ENCODE measurements at places on chromosomes 7 and 10.

DNA sequence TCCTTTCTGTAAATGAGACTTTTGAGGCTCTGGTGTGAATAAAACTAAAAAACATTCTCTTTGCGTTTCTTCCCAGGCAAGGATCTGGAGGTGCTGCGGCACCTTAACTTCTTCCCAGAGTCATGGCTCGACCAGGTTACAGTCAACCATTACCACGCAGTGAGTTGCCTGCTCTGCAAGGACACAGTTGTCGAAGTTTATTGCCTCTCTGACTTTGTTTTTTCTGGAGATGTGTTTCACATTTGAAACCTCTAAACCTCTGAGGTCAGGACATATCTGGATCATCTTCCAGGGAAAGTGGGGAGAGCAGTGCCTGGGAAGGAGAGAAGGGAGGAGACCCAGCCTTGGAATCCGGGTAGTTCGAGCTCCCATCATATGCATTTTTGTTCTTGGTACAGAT lies 43.4 kb upstream of the PLEKHA1 start:
- DNase-seq, result peak; percentile 15

GRCh38 chr10:98170249-98171117 lies 36.0 kb downstream of the R3HCC1L start:
- no peak for DNase-seq

DNA sequence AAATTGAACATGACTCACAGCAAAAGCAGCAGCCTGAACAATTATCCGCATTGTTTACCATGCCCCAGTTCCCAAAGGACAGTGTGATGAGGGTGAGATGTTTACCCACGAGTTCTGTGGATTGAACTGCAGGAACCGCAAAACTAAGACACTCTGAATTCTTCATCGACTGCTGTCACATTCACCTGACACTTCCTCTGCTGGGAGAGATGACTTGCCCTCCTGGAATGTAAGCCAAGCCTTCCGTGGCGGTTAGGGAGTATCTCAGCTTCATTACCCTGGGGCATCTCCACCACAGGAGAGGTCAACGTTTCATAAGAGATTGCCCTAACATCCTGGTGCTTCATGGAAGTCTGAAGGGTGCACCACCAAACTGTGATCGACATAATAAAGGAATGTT lies 374.6 kb upstream of the ADARB2 start:
- DNase-seq, result no peak

GRCh38 chr7:1725766-1726630 lies 55.9 kb downstream of the ELFN1 start:
- no peak for DNase-seq

DNA sequence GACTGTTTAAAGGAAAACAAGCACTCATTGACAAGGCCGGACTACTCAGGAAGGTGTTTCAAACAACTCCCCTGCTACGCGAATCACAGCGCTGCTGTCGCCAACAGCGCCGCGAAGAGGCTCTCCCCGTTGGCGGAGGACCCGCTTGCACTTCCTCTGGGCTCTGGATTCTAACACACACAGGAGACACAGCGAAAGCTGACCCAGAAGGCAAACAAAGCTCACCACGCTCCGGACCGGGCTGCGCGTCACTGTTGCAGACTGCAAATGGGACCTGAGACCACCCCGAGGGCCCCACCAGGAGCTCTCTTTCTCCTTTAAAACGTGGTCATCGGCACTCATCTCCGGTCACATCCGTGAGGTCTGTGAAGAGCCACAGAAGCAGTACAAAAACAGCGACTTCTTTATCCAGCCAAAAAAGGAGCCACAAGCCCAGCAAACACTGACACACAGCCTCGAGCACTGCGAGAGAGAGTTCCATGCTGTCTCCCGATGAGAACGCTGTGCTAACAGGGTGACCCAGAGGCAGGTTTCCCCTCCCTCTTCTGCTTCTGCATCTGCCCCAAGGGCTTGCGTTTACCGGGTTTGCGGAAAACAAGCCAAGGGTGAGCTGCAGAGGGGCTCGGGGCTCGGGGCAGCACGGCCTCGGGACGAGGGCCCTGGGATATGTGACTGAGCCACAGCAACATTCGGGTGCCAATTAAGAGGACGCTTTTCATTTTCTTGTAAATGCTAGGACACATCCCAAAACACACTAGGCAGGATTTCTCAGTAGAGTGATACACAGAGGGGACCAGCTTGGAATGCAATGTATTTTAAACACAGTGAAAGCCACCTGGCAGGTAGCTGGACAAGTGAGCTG lies 41.3 kb downstream of the AMZ1 start:
- DNase-seq, result no peak

DNA sequence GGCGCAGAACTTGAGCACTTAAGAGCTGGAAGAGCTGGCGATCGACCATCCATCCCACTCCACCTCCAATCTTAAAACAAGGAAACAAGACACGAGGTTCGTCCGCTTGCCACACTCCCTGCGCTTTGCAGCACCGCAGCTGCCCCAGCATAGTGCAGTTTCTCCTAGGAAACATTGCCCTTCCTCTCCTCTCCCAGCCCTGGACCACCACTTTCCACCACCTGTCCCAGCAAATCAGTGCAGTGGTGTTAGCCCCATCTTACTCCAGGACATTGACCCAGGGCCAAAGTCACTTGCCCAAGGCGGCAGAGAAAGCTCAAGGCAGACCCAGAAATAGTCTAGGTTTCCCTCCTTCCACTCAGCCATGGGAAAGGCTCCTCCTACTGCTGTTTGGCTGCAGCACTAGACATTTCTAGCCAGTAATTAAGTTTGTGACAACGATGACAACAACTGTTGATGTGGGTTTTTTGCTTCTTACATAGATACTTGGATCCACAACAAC lies 1.5 kb upstream of the PARD3 start:
- no peak for DNase-seq

DNA sequence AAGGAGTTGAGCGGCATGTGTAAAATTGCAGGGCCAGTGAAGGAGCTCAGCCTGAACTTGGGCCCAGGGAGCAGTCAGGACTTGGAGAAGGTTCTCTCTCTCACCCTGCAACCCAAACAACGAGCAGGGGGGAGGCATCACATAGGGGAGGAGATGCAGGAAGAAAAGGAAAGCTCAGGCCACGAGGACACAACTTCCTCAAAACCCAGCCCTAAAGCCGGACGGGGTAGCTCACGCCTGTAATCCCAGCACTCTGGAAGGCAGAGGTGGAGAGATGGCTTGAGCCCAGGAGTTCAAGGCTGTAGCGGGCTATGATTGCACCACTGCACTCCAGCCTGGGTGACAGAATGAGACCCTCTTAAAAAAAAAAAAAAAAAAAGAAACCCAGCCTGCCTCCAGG lies 629.1 kb downstream of the PARD3 start:
- no peak for DNase-seq

DNA sequence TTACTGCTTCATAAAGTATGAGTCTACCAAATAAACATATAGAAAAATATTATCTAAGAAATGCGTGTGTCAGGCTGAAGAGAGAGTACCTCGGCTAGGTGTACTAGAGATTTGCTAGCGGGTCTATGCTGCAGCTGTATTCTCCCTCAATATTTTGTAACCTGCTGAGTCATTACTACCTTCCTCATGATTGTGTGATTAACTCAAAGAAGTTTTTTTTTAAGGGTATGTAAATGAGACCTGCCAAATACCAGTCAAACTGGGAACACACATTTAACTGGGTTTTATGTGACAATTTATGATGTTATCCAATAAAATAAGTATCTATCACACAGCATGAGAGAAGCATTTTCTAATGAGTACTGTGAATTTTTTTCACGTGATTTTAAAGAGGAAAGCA lies 180.4 kb downstream of the RNF133 start:
- DNase-seq, result no peak

DNA sequence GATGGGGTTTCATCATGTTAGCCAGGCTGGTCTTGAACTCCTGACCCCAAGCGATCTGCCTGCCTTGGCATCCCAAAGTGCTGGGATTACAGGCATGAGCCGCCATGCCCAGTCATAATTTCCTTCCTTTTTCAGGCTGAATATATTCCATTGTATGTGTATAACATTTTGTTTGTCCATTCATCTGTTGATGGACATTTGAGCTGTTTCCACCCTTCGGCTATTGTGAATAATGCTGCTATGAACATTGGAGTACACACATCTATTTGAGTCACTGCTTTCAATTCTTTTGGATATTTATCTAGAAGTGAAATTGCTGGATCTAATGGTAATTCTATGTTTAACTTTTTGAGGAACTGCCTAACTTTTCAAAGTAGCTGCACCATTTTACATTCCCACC lies 34.6 kb downstream of the TLX1 start:
- DNase-seq, result no peak

- no peak for DNase-seq
Observed at GRCh38 chr10:69860271-69860670, 58.6 kb downstream of the COL13A1 start.

- no peak for DNase-seq
Observed at GRCh38 chr10:17206210-17206709, 4.8 kb upstream of the TRDMT1 start.

DNA sequence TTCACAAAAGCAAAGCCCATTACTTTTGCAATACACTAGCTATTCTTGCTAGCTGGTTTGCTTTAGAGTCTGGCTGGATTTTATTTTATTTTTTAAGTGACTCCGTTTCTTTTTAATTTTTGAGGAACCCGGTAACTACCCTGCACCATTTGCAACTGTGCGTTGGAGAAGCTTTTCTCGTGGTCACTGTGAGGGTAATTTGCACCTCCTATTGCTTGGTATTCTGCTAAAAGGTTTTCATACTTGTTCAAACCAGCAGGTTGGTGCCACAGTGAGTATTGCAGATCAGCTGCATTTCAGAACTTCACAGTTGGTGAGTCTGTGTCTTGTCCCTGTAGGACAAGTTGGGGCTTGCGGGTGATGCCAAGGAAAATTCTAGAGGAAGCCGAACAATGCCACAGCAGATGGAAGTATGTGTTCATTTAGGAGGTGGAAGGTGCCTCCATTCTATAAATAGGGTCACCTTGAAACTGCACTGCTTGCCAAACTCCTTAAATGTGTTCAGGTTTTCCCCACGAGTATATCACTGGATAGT lies 3.9 kb upstream of the NMT2 start:
- DNase-seq, result no peak

DNA sequence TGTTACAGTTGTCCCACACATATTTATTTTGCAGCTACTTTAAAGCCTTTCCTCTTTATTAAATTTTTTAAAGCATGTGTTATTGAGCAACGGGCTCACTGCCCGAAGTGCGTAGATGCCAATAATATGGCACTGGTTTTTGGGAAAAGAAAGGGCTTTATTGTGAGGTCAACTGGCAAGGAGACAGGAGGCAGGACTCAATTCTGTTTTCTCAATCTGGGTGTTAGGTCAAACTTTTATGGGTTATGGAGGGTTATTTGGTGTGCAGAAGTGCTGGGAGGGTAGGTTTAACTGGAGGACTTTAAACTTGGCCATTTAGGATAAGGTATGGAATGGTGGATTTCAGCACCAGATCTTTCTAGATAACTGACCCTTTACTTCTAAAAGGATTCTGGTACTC lies 183.6 kb downstream of the LRRC4 start:
- DNase-seq, result no peak

DNA sequence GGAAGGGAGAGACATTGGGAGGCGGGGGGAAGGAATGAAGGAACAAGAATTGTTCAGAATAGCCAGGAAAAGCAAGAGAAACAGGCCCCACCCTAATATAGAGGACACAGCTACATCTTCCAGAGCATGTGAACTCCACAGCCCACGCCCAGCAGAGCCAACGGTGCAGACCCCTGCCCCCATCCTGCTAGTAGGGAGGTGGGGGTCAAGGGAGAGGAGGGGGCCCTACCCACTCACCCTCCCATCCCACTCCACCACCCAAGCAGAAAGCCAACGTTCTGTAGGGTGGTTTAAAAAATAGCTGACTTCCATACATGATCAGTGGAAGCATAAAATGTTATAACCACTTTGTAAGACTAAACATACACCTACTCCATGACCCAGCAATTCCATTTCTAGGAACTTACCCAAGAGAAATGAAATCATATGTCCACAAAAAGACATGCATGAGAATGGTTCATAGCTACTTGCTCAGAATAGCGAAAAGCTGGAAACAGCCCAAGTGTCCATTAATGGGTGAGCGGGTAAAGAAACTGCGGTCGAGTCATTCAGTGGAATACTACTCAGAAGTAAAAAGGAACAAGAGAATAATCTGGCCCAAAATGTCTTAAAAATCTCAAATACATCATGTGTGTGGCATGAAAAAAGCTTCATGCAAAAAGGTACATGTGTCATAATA lies 31.8 kb downstream of the CTBP2 start:
- DNase-seq, result no peak

DNA sequence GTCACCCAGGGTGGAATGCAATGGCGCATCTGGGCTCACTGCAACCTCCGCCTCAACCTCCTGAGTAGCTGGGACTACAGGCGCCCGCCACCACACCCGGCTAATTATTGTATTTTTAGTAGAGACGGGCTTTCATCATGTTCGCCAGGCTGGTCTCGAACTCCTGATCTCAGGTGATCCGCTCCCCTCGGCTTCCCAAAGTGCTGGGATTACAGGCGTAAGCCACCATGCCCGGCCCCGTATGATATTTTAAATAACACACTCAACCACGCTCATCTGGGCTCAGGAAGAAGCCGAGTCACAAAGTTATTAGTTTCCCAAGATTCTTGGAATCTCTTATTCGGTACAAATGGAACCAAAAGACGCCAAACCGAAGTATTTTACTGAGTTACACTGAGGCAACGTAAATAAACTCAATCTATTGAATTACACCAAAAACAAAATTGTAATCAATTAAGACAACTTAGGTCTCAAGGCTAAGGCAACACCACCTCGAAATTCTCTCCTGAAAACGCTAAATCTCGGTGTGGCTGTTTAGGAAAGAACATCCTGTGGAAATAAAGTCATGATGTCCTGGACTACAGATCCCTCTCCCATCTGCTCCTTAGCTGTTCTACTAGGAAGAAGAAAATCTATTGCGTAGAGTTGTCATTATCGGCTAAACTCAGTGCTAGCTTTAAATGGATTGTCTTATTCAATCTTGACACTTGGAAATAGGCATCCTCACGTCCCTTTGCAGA lies 910 bp downstream of the ARHGAP19 start:
- no peak for DNase-seq

- peak; percentile 84 for DNase-seq
Observed at GRCh38 chr7:86469680-86470295, 173.9 kb upstream of the GRM3 start.

DNA sequence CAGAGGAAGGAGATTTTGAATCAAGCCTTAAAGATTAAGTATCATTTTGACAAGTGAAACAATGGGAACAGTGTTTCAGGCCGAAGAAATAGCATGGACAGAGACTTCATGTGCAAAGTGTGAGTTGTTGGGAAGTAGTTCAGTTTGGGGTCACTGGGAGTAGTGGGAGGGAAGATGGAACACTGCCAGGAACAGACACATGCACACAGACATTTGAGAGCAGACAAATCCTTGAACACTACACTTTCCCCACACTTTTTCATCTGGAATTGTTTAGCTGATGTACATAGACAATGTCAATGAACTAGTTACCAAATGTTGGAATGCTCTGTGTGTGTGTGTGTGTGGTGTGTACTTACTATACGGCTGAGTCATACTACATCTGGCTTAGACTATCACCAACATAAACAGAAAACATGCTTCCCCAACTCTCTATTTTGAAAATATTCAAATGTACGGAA lies 52.4 kb upstream of the LRRC17 start:
- no peak for DNase-seq

- no peak for DNase-seq
Observed at GRCh38 chr7:47093320-47094234, 488.3 kb downstream of the TNS3 start.

Measured in osteocyte (in vitro differentiated cells).